ENCODE measurements at places on chromosomes 13 and 19.

- peak; percentile 70 for DNase-seq
Measured at GRCh38 chr19:19366434-19367396, 38.8 kb upstream of the GATAD2A start.

DNA sequence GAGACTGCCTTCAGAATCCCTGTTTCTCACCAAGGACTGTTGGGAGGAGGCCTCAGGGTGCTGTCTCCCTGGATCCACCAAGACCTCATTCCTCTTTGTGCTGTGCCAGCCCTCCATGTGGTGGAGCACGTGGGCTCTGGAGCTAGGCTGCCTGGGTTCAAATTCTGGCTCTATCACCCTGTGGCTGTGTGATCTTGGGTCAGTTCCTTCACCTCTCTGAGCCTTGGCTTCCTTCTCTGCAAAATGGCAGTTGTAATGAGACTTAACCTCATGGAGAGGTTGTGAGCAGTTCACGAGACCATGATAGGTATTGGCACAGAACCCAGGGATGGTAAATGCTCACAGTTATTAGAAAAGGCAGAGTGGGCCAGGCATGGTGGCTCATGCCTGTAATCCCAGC lies 6.4 kb downstream of the PNMA8C start:
- DNase-seq: no peak

- no peak for DNase-seq
Measured at GRCh38 chr13:96090240-96091101, 564 bp downstream of the HS6ST3 start.

GRCh38 chr13:46211116-46211482 lies 629 bp upstream of the LRRC63 start:
- DNase-seq: no peak
